Stromal cell of bone marrow (primary cell): ENCODE measurements at places on chromosomes 3 and 15.
A peak's percentile ranks its signal among the peaks of the same experiment; 100 is the strongest.

- no peak for DNase-seq
Observed at GRCh38 chr3:178306432-178307115, 229.7 kb upstream of the KCNMB2 start.

DNA sequence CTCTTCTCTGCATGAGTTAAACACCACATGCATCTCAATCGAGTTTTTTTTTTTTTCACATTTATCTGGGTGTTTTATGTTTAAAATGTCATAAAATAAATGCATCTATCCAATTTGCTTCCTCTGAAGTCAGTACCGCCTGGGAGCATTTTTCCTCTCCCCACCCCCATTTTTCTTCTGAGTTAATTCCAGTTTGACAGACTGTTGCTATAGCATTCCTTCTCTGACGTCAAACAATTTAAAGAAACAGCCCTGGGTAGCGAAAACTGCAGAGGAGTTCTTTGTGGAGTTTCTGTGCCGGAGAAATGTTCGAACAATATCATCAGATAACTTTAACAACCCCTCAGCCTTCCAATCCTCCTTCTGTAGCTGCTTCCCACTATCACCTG lies 900 bp upstream of the GNB4 start:
- DNase-seq = peak; percentile 30

GRCh38 chr15:76839173-76839572 lies 66.0 kb downstream of the SCAPER start:
- no peak for DNase-seq

GRCh38 chr15:39242345-39242744 lies 338.5 kb upstream of the THBS1 start:
- DNase-seq = peak; percentile 67

DNA sequence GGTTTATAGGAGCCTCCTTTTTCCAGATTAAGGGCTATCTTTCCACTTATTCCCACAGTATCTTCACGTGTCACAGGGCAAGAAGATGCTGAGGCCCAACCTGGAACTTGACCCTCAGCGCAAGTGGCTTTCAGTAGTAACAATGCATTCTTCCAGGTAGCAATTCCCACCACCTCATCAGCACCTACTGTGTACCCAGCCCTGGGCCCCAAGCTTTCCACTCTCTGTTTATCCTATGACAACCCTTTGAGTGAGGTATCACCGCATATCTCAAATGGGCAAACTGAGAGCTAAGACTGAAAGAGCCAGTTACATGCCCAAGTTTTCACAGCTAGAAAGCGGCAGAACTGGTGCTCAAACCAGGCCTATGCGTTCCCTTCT lies 88.2 kb downstream of the CPN2 start:
- DNase-seq = no peak

DNA sequence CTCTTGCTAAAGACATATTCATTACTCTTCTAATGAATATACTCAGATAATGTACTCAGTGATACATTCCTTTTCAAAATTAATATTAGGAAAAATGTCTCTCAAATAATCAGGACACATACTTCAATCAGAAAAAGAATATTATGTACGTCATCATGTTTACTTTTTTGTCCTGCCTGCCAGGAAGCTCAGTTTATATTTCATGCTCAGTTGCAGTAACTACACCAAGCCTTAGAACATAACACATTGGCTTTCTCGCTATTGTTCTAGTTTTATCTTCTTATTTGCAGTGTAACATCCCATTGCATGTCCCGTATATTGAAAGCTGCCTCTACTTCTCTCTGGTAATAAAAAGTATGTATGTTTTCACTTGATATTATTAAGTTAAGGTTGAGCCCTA lies 181.5 kb upstream of the LPP start:
- no peak for DNase-seq

DNA sequence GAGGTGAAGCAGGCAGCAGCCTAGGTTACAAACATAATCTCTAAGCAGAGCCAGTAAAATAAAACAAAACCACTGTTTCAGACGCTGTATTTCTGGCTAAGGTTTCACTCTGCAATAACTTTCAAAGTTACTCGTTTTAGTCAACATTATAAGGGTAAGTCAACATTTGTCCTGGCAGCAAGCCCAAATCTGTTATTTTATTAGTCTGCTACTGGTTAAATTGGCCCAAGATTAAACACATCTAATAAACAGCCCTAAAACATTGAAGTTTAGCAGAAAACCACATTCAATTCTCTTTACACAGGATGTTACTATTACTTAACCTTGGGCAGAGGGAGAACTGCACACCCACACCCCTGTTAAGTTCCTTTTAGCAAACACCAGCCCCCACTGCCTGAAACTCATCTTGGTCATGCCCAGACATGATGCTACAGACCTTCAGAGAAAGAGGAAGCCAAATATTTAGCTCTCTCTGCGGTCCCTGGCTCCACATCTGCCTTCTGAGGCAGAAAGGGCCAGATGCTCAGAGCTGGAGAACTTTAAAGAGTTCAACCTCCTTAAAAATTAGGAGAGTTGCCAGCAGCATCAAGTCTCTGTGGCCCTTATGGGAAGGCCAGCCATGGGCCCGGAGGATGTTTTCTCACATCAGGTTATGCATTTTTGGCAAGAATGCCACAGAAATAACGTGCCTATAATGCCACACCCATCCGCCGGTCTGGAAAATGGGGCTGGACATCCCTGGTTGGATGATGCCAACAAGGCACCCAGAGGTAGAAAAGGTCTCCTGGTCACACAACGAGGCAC lies 17.9 kb downstream of the ARHGEF3 start:
- peak; percentile 92 for DNase-seq

- DNase-seq = peak; percentile 40
Observed at GRCh38 chr15:39685999-39686613, 96.5 kb downstream of the FSIP1 start.

- DNase-seq = no peak
Observed at GRCh38 chr3:27805282-27805681, 83.2 kb upstream of the EOMES start.

DNA sequence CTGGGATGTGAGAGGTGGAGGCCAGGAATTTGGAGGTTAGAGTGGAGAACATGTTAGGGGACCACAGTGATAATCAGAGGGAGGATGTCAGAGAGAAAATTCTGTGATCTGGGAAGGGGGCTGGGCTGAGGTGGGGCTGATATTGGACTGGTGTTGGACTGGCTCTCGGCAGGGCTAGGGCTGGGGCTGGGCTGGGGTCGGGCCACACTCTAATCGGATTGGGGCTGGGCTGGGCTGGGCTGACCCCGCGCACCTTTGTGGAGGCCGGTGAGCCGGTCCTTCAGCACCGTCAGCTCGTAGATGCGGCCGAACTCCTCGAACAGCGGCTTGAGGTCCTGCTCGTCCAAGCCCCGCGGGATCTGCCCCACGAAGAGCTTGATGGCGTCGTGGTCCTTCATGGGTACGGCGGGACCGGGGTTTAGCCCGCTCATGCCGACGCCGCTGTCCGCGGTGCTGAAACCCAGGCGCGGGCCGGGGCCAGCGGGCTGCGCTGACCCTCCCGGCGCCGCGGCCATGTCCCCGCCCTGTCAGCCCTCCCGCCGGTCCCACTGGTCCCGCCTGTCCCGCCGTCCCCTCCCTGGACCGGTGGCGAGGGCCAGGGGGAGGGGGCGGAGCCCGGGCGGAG lies 485 bp downstream of the CELF6 start:
- DNase-seq = peak; percentile 21

GRCh38 chr3:45692866-45693265 lies 3.7 kb downstream of the SACM1L start:
- DNase-seq = no peak

- DNase-seq = no peak
Observed at GRCh38 chr3:73705792-73706191, 81.1 kb upstream of the PDZRN3 start.

- DNase-seq = peak; percentile 73
Observed at GRCh38 chr15:32851572-32851971, 133.8 kb downstream of the GREM1 start.

DNA sequence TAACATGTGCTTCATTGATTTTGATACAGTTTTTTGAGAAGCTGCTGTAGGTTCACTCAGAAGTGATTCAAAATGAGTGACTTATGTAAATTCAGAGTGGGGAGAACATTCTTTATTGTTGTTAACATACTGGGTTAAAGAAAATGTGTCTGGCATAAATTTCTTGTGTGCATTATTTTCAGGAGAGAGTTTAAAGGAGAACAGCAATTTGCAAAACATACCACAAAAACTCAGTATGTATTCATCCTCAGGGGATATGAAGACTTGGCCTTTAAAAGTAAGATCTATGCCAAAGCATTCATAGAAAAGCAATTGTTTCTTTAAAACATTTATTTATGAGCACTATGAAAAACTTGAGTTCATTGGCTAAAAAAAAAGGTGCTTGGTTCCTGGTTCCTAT lies 1089.8 kb downstream of the ROBO2 start:
- DNase-seq = no peak

GRCh38 chr3:126777366-126777765 lies 73.3 kb downstream of the CHCHD6 start:
- no peak for DNase-seq

DNA sequence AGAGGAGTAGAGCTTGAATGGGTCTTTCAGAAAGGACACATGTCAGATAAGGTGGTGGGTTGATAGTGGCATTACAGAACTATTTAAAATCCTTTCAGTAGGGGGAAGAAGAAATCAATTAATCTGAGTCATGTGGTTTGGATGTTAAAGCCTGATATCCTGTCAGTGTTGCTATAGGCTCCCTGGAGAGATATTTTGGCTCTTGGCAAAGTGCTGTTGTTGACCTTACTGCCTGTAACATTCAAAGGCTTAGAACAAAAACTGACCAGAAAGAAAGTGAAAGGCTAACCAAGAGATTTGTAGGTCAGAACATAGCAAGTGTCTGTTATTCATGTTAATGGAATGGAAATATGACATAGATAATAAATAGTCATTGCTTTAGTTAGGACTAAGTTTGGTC lies 552.9 kb downstream of the DIPK2A start:
- DNase-seq = peak; percentile 44

DNA sequence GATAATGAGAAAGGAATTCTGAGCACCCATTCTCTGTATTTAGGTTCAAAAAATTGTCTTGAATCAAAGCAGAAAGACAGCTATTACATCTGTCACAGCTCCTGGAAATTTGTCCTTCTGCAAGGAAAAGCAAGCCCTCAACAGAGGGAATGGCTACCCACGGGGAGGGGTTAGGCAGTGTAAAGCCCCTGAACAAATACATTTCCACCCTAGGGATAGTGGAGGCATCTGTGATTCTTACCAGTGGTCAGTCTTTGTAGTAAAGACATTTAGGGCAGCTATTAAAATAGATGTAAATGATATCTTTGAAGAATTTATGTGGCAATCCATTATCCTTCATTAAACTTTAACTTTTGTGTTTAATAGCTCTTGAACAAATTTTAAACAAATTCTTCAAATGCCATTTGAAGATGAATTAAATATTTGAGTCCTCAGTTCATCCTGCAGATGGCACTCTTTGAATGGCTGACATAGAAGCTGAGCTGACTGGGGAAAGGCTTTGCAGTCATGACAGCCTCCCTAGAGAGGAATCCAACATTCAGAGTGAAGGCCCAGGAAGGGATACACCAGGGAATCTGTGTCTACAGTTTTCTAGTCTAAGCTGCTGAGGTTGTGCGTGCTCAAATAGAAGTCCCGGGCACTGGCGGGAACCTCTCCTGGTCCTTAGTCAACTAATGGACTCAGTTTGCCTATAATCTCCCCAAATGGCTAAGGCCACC lies 359.7 kb upstream of the ROPN1 start:
- peak; percentile 57 for DNase-seq

GRCh38 chr15:89680282-89680873 lies 1.2 kb upstream of the PLIN1 start:
- DNase-seq = peak; percentile 91

- no peak for DNase-seq
Observed at GRCh38 chr15:79811406-79812405, 85.1 kb downstream of the MTHFS start.

- DNase-seq = no peak
Observed at GRCh38 chr3:33458446-33458845, 18.2 kb upstream of the UBP1 start.

GRCh38 chr3:161395115-161396012 lies 24.0 kb upstream of the SPTSSB start:
- no peak for DNase-seq

DNA sequence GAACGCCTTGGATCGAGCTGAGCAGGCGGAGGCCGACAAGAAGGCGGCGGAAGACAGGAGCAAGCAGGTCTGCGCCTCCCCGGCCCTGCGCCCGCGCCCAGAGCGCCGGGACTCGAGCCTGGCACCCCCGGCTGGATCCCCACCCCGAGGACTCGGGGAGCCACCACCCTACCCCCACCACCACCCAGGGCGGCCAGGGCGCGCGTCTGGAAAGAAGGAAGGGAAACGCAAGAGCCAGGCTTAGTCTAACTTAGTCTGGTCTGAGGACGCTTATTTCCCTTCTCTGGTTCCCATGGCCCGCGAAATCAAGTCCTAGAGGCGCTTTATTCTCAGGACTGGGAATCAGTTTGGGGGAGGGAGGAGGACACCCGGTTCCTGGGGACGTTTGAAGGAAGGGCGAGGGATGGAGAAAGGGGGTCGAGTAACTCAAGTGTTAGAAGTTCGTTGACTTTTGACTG lies 359 bp downstream of the TPM1 start:
- DNase-seq = no peak
